ENCODE measurements at places on chromosomes 12 and 14.

DNA sequence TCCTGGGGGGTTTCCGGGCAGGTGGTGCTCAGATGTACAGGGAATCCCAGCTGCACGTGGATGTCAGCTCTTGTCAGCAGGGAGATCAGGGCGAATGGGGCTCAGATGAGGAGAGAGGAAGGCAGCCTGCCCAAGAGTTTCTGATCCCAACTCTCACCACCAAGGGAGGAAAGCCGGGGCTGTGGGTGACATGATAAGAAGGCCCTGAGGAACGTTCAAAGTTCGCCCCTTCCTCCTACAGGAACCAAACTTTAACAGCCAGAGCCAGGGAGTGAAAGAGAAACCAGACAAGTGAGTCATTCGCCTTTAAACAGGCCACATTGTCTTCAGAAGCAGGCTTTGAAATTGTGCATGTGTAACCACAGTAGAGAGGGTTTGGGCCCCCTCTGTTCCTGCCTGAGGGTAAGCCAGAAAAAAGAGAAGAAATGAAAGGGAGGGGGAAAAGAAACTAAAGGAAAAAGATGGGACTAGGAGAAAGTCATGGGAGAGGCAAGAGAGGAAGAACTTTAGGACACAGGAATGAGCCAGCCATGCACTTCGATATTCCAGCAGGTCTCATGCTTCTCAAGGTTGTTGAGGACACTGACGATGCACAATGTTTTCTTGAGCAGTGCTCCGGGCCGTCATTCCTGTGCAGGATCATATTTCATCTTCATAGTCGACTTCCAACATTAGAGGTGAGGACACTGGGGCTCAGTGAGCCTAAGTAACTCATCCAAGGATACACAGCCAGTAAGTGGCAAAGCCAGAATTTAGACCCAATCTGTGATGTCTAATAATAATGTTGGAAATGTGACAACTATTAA, 691.4 kb upstream of the TBX3 start:
- DNase-seq: peak; percentile 82

GRCh38 chr12:112233242-112233641, 107.9 kb downstream of the TRAFD1 start:
- DNase-seq: no peak

DNA sequence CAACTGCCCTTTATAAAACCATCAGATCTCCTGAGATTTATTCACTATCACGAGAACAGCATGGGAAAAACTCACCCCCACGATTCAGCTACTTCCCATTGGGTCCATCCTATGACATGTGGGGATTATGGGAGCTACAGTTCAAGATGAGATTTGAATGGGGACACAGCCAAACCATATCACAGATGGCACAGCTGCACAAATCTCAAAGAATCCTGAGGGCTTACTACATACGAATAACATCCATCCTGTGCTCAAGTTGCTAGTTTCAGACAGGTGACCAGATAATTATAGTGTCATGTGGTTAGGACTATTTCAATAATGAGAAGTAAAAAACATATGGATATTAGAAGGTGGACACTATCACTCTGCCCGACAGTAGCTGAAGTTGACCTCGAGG, 211.2 kb downstream of the NUAK1 start:
- no peak for DNase-seq

- no peak for DNase-seq
Observed at GRCh38 chr14:53626761-53627160, 329.9 kb downstream of the BMP4 start.

- DNase-seq: no peak
Observed at GRCh38 chr12:104339663-104340062, 36.1 kb downstream of the EID3 start.

GRCh38 chr14:66139432-66139831, 346.7 kb upstream of the CCDC196 start:
- no peak for DNase-seq

GRCh38 chr12:106126441-106127337, 12.1 kb downstream of the NUAK1 start:
- no peak for DNase-seq

- DNase-seq: peak; percentile 79
Observed at GRCh38 chr12:32115404-32116104, 8.9 kb downstream of the BICD1 start.

- DNase-seq: no peak
Observed at GRCh38 chr14:76498976-76499375, 123.0 kb downstream of the ESRRB start.

Measured in foreskin melanocyte (primary cell).